ENCODE measurements at places on chromosomes 7 and 10. TPM values are rescaled to one million over a fixed set of nuclear protein-coding genes. Genes with fewer than 3 reads are reported as not detected.

Gene ANKRD2
- 0.72 TPM for total RNA-seq

Gene FOXI2
- total RNA-seq = not detected

Gene NEURL1
- total RNA-seq = under 0.01 TPM

Gene RADIL
- total RNA-seq = 0.29 TPM

Gene UPP1
- total RNA-seq = 30.4 TPM

Gene CPA2
- total RNA-seq = not detected

Data from osteoblast (primary cell).